ENCODE measurements at places on chromosomes 6 and 20.

DNA sequence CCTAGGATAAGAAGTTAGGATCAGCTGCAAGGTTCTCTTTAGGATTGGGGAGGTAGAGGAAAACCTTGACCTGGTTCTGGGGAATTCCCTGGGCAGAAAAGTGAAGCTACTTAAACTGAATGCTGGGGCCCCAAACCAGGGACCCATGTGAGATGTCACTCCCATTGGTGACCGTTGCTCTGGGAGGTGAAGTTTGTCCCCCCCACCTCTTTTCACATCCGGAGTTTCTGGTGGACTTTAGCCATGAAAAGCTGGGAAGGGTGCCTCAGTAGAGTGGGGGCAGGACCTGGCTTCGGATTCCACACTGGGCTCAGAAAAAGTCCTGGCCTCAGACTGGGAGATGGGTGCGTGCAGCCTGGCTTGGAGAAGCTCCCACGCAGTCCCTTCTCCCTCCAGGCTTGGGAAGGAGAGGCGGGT, 13.2 kb downstream of the TJAP1 start:
- DNase-seq: no peak

DNA sequence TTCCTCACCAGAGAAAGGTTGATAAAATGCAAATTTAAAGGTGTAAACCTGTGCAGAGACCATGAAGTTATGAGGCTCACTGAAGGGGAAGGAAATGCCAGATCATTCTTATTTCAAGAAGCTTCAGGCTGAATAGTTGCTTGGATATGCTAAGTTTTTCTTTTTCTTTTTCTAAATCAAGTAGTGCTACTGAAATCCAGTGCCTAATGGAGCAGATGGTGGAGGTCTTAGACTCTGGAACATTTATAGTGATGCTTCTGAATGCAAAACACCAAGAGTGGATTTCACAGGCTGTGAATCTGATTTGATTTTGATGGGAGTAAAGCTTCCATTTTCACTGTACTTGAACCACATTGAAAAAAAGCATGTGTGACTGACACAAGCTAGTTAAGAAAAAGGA, 151.2 kb upstream of the BEND3 start:
- DNase-seq: no peak

- DNase-seq: no peak
Measured at GRCh38 chr20:63258781-63259180, 4.5 kb upstream of the NKAIN4 start.

GRCh38 chr6:98039904-98040607, 757.0 kb upstream of the MMS22L start:
- DNase-seq: no peak

DNA sequence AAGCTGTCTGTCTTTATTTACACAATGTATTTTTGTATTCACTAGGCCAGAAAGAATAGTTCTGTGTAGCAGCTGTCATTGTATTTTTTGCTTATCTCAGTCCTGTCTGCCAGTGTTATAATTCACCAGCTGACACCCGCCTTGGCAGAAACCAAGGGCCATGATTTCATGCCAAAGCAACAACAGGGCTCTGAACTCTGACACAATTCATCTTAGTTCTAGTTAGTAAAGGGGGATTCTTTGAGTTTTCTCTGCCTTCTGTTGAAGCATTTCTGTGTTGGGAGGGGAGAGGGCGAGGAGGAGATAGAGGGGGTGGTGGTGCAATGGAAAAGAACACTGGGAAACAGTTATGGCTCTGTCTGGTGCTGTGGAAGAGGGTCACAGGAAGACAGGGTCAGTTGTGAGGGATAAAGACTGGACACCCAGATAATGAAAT, 684.6 kb upstream of the MARCKS start:
- DNase-seq: peak; percentile 28

DNA sequence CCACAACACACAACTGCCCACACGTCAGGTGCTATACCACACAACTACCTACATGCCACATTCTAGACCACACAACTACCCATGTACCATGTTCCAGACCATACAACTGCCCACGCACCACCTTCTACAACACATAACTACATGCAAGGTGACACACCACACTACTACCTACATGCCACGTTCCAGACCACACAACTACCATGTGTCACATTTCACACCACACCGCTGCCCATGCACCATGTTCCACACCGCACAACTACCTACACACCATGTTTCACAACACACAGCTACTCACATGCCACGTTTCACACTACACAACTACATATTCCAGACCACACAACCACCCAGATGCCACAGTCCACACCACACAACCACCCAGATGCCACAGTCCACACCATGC, 19.8 kb downstream of the THBS2 start:
- no peak for DNase-seq

DNA sequence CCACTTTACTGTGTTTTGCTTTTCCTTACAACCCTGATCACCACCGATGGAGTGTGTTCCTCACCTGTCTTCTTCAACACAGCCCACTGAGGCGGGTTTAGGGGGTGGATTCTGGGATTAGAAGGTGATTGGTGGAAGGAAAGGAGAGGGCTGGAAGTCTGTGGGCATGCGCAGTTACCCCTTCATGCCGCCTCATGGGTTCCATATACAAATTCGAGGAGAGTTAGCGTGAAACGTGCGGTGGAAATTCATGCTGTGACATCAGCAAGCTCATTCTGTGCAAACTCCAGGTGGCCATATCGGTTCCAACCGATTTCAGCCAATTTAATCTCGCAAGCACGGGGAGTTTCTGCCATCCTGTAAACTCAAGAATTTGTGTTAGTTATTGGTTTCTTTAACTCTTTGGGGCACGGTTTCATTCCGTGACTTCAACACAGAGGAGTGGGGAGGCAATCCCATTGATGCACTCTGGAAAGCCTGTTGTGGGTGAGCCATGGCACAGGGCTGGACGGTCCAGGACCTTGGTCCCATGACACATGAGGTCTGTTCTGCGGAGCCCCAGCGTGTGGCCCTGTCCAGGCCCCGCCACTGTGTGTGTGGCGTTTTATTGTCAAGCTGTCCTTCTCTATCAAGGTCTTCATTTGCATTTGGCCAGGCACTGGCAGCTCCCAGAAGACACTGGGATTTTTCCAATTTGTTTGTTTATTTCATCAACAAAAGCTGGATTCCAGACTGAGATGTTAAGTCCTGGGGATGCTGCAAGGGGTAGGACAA, 482.8 kb upstream of the SULF2 start:
- DNase-seq: no peak

- no peak for DNase-seq
Measured at GRCh38 chr20:55893031-55893430, 112.3 kb downstream of the CBLN4 start.

DNA sequence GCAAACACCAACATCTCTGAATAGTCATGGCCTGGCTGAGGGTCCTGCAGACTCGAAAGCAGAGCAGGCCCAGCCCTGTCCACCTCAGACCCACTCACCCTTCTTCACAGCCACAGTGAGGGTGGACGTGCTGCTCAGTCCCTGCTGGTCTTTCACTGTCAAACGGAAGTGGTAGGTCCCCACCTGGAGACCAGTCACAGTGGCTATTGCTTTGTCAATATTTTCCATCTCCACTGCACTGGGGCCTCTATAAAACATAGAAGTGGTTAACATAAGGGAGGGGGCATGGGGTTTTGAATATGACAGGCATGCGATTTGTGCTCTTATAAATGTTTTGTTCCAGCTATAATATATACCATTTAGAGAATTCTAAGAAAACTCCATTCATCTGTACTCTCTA, 73.9 kb downstream of the ALDH5A1 start:
- no peak for DNase-seq

DNA sequence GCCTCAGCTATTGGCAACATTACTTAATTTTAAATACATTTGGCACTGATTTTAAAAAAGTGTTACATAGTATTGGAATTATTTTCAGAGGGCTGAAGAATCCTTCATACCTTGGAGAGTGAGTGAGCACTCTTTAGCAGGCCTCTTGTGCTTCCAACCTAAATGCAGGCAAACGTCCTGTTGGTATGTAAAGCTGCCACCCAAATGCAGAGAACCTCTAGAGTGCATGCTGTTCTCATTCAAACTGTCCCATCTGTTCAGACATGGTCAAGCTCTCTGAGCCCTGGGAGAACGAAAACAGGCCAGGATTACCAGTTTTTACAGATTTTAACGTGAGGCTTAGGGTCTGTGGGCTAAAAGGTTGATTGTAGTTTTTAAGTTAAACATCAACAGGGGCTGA, 378.0 kb upstream of the FLRT3 start:
- DNase-seq: no peak

DNA sequence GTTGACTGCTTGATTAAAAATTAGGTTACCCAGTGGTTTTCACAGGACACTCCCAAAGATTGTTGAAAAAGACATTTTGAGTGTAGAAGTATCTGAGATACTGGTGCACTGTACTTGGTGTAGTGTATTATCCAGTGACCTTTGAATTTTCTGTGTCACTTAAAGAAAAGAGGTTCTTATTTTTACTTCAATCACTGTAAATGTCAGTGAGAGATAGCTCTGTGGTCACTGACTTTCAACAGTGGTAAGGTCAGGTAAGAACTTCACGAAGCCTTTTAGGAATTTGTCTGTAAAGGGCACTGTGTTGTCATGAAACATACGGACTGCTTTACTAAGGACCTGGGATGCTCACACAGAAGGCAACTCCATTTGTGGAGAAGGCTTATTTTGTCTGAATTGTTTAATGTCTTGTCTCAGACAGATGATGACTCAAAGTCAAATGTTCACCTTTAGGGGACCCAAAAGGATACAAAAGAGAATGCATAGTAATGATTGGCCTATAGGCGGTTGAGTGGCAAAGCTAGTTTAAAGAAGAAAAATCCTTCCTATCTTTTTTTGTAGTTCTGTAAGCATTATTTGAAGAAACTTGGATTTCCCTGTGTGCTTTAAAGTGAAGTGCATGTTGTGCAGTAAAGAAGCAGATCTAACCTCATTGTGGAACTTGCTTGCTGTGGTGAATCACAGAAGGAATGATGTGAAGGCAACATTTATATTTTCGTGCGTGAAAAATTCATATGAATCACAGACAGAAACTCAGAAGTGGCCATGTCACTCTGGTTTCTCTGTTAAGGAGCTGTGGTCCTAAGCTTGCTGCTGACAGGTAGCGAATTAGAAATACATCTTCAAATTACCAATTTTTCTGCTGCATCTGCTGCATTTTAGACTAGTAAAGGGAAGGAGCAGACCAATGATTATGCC, 47.3 kb downstream of the ZFAND3 start:
- DNase-seq: no peak

DNA sequence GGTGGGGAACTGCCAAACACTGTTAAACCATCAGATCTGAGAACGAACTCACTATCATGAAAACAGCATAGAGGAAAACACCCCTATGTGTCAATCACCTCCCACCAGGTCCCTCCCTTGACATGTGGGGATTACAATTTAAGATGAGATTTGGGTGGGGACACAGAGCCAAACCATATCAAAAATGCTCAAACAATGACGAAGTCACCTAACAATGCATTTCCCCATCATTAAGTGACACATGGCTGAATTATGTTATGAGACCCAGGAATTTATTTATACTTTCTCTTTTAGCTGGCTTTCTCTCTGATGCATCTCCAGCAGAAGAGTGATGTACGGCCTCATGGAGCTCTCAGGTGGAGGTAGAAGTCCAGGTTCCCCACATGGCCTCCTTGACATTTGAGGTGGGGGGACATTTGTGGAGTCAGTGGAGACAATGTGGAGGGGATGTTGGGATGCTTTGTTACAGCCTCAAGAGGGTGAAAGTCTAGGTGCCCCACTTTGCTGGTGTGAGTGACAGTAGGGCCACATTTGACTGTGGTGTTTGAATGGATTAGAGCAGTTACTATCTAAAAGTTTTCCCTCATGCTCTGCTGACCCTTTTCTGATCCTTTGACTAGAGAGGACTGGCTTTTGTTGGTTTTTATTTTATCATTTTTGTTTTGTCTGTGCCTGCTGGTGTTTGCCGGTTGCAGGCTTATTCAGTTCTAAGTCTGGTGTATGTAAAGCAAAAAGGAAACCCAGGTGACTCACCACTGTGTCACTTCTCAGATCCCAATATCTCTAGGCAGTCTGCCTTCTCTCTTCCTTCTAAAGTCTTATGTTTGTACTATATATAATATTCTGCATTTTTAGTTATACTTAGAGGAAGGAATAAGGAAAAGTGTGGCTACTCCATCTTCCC, 18.5 kb upstream of the DCBLD1 start:
- no peak for DNase-seq

- DNase-seq: no peak
Measured at GRCh38 chr20:45124365-45124764, at the start of gene WFDC12. WFDC12 (minus strand) TSS chr20:45124465; CDS start chr20:45124447, 18 bp downstream.

- no peak for DNase-seq
Measured at GRCh38 chr6:2579241-2579761, 171.4 kb downstream of the MYLK4 start.

DNA sequence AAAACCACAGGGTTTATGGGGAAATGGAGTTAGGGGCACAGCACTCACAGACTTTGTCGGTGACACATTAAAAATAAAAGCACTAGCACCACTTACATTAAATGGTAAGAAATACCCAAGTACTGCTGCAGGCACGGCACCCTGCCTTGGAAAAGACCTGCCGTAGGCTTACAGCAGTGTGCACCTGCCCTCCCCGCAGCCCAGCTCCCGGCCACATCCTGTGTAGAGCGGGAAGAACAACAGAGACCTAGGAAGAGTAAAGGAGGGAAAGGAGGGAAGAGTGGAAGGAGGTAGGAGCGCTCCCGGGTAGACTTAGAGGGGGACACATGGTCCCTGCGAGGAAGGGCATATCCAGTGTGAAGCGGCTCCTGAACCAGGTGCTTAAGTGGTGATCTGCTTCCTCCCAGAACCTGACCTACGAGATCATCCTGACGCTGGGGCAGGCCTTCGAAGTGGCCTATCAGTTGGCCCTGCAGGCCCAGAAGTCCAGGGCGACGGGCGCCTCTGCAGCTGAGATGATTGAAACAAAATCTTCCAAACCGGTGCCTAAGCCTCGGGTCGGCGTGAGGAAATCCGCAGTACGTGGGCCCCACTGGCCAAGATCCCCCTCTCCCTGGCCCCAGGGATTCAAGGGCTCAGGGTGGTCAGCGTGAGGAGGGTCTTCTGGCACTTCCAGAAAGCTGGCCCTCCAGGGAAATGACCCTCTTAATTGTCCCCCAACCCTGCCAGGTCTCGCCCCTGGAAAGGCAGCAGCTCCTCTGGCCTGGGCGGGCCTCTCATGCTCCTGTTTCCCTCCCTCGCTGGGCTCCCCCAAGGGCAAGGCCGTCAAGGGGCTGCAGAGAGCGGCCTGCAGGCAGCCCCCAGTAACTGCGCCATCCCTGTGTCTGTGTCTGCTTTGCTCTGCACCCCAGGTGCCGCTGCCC, 55.5 kb downstream of the TCP11 start:
- no peak for DNase-seq

- DNase-seq: peak; percentile 40
Measured at GRCh38 chr6:159761129-159761872, 544 bp upstream of the ACAT2 start.

DNA sequence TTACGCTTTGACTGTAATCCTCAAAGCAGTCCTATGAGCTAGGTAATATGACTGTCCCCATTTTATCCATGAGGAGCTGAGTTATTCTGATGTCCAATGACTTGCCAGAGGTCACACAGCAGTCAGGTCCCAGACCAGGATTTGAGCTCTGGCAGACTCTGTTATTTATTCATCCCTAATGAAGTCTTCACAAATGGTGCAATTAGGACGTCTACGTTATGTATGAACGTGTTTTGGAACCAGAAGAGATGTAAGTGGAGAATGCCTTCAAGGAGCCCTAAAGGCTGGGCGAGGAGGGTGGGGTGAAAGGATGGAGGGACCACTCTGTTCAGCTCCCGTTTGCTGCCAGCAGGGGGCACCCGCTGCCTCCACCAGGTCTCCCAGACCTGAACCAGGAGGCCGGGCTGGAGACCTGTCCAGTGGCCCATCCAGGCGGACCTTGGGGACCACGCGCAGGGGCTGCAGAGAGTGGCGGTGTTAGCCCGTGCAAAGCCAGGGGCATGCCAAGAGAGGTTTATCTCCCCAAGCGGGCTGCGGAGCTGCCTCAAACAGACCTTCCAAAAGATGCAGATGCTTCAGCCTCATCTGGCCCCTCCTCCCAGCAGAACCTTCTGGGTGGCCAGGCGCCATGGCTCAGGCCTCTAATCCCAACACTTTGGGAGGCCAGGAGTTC, 15.2 kb upstream of the ZNF335 start:
- DNase-seq: peak; percentile 52

Measured in NCI-H524 (cell line).